ENCODE measurements at places on chromosomes 7 and 10.

DNA sequence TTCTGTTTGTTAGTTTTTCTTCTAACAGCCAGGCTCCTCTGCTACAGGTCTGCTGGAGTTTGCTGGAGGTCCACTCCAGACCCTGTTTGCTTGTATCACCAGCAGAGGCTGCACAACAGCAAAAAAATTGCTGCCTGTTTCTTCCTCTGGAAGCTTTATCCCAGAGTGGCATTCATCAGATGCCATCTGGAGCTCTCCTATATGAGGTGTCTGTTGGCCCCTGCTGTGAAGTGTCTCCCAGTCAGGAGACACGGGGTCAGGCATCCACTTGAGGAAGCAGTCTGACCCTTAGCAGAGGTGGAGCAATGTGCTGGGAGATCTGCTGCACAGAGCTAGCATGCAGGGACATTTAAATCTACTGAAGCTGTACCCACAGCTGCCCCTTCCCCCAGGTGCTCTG, 26.7 kb upstream of the CROT start:
- no peak for DNase-seq

DNA sequence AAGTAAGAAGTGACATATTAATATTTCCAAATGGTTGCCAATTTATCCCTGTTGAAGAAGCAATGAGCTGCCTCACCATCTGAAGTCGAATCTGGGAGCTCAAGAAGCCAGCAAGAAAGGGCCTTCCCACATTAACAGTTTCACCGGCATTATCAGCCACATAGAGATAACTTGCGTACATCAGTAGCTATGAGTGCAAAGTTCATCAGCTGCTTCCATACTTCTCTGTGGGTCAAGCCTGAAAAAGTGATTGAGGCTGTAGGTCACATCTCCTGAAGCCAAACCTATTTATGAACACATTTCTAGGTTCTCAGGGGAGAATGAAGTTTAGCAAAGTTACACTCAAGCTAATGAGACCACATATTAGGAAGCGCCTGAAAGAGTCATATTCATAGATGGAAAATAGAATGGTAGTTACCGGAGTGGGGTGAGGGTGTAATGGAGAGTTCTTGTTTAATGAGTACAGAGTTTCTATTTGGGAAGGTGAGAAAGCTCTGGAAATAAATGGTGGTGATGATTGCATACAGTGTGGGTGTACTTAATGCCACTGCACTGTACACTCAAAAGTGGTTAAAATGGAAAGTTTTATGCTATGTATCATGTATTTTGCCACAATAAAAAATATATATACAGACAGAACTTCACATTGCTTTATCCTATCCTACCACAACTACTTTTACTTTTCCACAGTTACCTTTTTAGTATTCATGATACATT, 189.3 kb upstream of the SP4 start:
- DNase-seq = no peak

DNA sequence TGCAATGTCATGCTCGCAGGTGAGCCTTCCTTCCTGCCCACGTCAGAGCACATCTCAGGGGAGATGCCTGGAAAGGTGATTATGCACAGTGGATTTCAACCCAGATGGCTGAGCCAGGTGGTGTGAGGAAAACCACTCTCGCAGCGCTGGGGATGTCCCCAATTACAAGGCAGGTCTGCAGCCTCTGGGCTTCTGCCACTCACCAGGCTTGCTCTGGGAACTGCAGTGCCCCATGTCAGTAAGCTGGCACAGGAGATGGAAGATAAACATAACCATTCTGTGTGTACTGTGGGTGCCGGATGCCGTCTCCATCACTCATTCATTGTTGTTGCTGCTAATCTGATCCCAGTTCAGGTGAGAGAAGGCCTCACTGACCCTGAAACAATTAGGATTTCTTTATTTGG, 222.9 kb upstream of the PITRM1 start:
- no peak for DNase-seq

- no peak for DNase-seq
These were observed 17.5 kb downstream of the ZNF33A start for GRCh38 chr10:38027986-38028385.

DNA sequence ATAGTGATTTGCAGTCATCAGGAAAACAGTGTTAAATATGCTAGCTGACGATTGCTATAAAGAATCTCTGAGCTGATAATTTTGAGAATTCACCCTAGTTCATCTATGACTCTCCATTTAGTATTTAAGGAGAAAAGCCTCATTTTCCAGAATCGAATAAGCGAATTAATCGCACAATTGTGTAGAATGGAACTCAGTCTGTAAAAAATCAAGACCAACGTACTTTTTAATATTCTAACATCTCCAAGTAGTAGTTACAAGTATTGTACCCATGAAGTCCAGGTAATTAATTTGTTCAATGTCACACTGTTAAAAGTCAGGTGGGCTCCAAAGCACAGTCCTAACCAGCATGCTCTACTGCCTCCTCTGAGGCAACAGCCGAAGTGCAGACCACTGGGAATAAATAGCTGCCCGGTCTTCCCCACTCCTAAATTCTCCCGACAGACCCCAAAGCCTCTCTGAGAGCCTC, 380 bp upstream of the AGBL3 start:
- no peak for DNase-seq

- peak; percentile 62 for DNase-seq
These were observed 5.3 kb downstream of the NEUROG3 start for GRCh38 chr10:69567920-69568319.

GRCh38 chr7:36625247-36625646, 99.0 kb downstream of the AOAH start:
- DNase-seq = no peak

GRCh38 chr10:80421050-80421706, 12.8 kb downstream of the PRXL2A start:
- no peak for DNase-seq

DNA sequence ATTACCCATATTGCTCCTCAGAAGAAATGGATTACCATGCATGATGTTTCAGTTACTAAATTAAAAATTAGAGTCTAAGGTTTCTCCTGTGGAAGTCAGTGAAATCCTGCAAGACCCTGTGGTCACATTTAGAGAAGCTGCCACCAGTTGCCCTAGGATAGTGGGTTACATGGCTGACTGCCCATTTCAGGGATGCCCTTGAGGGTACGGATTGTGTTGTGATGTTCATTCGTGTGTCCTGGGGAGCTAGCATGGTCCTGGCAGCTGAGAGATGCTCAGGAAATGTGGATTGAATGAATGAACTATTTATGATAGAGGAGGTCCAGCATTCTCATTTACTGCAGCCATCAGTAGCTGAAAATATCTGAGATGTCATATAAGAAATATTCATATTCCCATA, 55.1 kb downstream of the TMEM178B start:
- no peak for DNase-seq

DNA sequence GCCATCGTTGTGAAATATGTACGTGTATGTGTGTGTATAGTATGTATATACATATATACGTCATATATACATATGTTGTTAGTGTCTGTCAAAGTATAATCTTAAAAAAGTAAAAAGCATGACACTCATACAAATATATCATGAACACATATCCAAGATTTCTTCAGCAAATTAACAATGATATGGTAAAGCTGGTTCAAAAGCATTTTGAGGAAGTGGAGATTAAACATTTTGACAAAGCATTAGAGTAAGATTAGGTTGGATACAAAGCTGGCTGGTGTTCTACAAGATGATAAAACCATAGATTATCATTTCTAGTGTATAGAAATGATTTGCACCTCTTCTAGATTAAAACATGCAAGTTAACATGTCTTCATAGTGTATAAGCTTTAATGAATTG, 771 bp upstream of the NUDCD3 start:
- no peak for DNase-seq

- no peak for DNase-seq
These were observed 94.8 kb downstream of the CALN1 start for GRCh38 chr7:72317341-72317740.
